Fibroblast of skin of abdomen (primary cell): ENCODE measurements at places on chromosomes 1 and 21.

GRCh38 chr1:3491291-3492246, 37.1 kb downstream of the ARHGEF16 start:
- peak; percentile 41 for DNase-seq

GRCh38 chr1:92443893-92444292, 42.8 kb downstream of the GFI1 start:
- DNase-seq = no peak

DNA sequence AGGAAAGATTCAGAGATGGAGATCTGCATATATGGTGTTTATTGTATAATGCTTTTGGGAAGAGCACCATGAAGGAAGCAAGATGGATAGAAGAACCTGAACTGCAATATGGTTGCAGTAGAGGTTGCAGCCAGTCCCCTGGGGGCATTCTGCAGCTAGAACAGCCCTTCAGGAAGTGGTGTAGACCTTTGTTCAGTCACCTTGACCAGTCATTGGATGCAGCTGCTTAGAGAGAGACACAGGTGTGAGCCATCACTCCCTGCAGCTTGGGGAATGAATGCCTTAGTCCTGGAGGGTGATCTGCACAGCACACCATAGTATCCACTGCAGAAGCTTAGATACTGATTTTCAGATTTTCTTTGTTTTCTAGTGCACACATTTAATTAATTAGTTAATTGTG, 42.3 kb downstream of the NEK7 start:
- DNase-seq = no peak

DNA sequence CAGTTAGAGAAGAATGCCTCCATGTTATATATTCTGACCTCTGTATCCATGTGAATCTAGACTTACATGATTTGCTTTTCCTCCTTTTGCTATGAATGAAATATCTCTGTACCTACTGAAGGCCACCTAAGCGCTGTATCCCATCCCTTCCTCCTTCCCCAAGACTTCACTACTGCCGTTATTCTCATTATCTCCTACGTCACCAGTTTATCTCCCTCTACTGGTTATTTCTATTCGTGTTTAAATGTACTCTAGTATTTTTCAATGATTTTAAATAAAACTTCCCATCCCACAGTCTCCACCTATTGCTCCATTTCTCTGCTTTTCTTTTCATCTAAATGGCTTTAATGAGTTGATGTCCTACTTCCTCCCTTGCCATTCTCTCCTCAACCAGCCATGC, 110.0 kb downstream of the KCTD3 start:
- DNase-seq = no peak

DNA sequence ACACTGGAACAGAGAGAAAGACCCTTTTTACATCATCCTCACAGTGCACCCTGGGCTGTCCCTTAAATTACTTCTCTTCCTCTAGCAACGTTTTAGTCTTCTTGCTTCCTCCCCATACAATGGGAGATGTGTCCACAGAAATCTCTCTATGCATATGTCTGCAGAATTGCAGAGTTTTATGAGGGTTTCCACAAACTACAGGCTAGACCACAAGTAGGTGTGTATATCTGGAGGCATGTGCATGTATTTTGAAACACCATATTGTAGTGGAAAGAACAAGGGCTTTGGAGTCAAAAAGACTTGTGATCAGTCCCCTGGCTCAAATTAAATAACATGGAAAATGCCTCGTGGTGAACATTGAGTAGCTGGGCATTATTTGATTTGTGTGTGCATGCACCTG, 121.3 kb upstream of the IPO9 start:
- DNase-seq = no peak

- no peak for DNase-seq
Observed at GRCh38 chr1:92324784-92325183, 25.9 kb downstream of the RPAP2 start.

DNA sequence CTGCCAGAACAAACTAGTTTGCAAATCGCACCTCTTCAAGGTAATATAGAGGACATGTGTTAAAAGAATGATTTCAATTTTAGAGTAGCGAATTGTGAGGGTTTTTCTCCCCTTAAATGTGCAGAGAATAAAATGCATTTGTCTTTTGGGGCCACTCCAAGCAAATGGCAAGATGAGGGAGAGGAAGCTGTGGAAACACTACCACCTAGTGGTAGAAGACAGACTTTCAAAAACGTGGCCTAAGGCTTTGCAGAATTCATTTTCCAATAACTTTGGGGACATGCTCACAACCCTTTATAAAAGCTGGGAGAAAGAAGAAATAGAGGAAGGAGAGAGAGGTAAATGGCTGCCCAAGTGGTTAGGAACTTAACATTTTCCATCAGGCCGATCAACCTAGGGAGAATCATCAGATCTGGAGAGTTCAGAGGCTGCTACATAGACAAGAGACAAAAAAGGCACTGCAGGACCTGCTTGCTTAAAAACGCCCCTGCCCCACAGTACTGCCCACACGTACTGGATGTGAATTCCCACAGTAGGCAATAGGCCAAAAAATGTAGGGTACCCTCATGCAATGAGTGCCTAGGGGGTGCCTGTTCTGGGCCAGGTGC, 15.7 kb upstream of the RCAN1 start:
- peak; percentile 44 for DNase-seq

GRCh38 chr1:55725378-55725777, 510.2 kb upstream of the USP24 start:
- DNase-seq = peak; percentile 50

DNA sequence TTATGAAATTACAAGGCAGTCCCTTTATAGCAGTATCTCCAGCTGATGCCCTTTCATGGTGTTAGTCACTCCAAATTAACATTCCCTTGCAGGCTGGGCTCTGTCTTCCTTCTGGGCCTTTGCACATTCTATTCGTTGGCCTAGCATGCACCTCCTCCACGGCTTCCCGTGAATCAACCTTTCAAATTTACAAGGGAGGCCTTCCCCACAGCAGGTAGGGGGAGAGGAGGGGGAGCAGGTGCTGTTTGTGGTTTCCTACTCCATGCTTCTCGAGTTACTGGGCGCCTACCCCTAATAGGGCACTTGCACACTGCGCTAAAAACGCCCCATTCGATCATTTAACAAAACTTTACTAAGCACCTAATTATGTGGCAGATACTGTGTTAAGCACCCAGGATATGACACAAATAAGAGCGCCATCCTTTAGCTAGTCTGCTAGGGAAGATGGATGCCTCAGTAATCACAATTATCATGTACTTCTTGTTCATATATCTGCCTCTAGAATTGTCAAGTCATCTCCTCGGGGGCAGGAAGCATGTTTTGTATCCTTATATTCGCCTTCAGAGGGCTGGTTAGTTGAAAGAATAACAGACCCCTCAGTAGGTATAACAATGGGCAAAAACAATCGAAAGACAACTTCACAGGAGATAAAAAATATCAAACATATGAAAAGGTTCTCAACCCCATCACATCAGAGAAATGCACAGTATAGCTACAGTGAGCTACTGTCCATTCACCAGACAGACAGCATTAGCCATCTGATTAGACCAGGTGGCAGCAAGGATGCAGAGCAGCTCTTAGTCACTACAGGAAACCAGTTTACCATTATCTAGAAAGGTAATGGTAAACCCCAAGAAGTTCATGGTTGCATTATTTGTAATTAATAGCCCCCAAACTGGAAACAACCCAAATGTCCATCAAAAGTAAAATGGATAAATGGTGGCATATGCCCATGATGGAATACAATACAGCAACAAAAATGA, 1.7 kb upstream of the ADAR start:
- DNase-seq = peak; percentile 47

DNA sequence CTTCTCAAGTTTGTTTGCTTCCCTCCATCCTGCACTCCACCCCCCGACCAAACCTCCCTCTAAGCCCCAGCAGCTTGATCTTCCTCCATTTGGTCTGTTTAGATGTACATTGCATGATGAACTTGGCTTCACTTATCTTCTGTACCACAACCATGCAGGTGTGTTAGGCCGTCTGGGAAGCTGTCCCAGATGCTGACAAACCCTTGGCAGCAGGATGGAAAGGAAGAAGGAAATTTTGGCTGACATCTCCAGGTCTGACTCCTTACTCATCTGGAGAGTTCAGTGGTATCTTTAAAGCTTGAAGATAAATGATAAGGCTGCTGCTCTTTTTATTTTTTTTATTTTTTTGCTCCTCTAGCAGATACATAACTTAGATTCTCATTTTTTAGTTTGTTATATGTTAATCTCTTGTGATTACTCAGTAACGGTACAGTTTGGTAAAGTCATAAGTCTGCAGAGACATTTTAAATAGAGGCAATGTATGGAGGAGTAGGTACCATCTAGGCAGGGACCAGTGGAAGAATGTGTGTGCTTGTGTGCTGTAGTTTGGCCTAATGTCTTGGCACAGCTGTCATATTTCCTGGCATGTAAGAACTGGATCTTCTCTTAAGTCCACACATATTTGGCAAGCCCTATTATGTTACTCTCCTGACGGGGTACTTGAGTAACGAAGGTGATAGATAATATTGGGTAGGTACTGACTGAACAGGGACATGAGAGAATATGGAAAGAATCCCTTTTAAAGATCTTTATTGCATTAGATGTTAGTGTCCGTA, 79.7 kb downstream of the CACHD1 start:
- DNase-seq = no peak

GRCh38 chr1:112893288-112894009, 62.5 kb downstream of the SLC16A1 start:
- DNase-seq = no peak

GRCh38 chr1:54315099-54315498, 91.1 kb downstream of the SSBP3 start:
- no peak for DNase-seq

DNA sequence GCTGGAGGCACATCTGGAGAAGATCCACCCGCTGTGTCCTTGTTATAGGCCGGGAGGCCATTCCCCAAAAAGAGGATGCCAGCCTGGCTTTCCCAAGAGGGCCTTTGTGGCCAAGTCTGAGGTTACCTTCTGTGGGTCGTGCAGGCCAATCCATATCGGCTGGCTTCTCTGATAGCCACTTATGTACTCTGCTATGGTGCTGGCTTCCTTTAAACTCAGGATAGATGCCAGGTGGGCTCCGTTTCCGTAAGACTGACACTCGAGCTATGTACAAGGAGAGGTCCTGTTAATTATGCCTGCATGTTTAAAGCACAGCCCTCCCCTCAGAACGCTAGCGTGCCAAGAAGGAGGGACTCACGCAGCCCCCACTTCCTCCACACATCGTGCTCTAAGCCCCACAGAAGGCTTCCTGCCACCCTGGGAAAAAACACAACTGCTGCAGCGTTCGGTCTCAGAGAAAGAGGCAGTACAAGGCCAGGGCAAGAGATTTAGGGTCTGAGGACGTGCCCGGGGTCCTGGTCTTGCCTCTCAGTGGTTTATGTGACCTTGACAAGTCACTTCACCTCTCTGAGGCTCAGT, 11.6 kb downstream of the REG4 start:
- DNase-seq = no peak

GRCh38 chr1:214898161-214898560, 184.4 kb upstream of the KCNK2 start:
- DNase-seq = no peak

- DNase-seq = no peak
Observed at GRCh38 chr1:220803401-220804201, 16.9 kb downstream of the MTARC1 start.

- no peak for DNase-seq
Observed at GRCh38 chr1:96643519-96643918, 78.1 kb upstream of the PTBP2 start.

GRCh38 chr1:11180342-11180744, 8.8 kb upstream of the ANGPTL7 start:
- peak; percentile 53 for DNase-seq

- peak; percentile 74 for DNase-seq
Observed at GRCh38 chr1:60171801-60172200, 98.2 kb upstream of the C1orf87 start.

DNA sequence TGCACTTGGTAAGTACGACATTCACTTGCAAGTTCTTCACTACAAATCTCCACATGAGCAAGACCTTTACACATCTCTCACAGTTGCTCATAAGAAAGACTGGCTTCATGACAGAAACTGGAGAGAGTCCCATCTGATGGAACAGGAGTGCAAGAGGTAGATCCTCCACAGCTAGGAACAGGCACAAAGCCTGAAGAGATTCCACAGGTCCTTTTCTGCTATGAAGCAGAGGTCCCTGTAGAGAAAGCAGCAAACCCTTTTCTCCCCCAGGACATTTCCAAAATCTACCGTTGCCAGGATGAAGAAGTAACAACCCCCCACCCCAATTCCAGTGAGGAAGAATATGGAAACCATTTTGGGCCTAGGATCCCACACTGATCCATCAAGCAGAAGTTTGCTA, 47.3 kb downstream of the EIF4G3 start:
- DNase-seq = no peak

DNA sequence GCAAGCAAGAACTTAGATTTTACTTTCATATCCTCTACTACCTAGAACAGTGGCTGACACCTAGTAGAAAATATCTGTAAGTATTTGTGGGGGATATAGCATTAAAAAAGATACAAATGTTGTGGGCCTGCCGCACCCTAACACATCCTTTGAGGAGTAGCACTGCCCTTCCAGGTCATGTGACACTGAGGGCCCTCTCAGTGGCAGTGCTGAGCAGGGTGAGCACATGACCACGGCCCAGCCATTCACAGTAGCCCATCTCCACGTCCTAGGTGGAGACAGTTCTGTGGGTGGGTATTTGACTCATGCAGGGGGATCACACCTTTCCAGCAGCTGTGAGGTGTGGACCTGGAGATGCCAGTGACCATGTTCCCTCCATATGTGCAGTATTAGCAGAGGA, 108.9 kb downstream of the OMA1 start:
- DNase-seq = no peak

GRCh38 chr1:1069711-1070676, 4.1 kb downstream of the RNF223 start:
- DNase-seq = no peak

GRCh38 chr1:30929135-30929889, 20.8 kb upstream of the SDC3 start:
- peak; percentile 39 for DNase-seq

DNA sequence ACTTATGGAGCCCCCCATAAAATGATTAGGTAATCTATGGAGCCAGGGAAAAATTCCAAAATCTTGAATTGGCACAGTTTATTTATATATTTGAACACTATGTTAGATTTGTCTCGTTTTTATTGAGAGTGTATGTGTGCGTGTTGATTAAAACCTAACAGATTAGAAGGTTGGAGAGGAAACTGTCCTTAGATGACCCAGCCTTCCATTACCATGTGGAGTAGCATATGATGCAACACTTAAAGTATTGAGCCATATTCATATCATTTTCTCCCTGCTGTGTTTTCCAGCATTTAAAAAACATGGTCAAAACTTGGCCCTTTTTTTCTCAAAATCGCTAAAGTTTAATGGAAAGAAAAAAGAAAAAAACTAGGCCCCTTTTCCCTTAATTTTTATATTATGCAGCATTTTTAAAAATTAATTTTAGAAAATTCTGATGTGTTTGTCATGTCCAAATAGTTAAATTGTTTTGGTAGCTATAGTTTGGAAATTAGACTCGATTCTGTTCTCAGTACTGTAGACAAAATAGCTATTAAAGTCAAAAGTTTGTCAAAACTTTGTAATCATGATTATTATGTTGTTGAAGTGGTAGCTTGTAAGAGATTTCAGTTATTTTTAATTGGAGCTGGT, 2.3 kb downstream of the LRRC8D start:
- peak; percentile 45 for DNase-seq

GRCh38 chr1:153133743-153134142, 16.9 kb downstream of the SPRR2G start:
- DNase-seq = no peak
